Amniotic stem cell (primary cell): ENCODE measurements at places on chromosomes 1 and 21.

GRCh38 chr1:177088966-177089365 lies 75.5 kb downstream of the ASTN1 start:
- no peak for DNase-seq

DNA sequence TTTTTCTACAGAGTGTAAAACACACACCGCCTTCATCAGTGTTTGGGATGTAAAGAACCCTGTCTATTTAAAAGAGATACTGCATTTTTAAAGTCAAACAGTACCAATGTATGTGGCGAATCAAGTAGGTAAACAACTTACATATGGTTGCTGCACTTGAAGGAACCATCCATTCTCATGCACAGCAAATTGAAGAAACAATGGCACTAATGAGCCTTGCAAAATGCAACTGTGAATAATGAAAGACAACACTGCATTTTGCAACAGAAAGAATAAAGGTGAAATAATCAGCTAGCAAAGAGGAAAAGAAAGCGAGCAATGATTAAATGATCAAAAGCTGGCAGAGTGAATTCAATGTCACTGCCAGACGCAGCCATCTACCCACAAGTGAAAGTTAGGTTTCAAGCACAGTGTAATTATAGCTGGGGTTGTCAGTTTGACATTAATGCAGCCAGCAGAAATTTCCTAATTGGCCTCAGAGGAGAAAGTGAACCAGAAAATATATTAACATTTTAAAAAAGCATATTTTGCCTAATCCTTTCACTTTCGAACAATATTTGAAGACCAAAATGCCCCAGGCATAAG lies 10.9 kb upstream of the BARHL2 start:
- no peak for DNase-seq

- DNase-seq: no peak
These were observed 52.8 kb downstream of the TOMM20 start for GRCh38 chr1:235075777-235076308.

DNA sequence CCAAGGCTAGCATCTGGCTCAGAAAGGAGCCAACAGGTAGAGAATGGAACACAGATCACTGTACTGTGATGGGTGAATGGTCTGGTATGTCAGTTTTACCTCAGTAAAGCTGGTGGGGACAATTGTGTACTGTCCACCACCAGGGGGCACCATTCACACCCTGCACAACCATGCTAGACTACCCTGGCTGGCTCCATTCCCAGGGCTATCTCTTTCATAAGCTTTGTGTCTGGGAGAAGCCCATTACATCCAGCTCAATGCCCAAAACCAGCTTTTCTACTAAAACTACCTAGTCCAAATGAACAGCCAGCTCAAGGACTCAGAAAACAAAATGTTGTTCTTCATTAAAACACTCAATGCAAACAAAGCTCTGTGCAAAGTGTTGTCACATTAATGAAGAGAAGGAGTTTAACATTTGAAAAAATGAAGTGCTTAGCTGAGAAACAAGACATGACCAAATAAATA lies 62.0 kb upstream of the RASAL2 start:
- DNase-seq: peak; percentile 83

- DNase-seq: no peak
These were observed 17.4 kb downstream of the ZZZ3 start for GRCh38 chr1:77664939-77665516.

- no peak for DNase-seq
These were observed 30.0 kb upstream of the OPRD1 start for GRCh38 chr1:28782011-28782410.

GRCh38 chr1:46246548-46247435 lies 771 bp upstream of the RAD54L start:
- DNase-seq: no peak

GRCh38 chr1:219582865-219583264 lies 30.0 kb downstream of the ZC3H11B start:
- no peak for DNase-seq

GRCh38 chr1:49016030-49016977 lies 239.6 kb upstream of the BEND5 start:
- DNase-seq: no peak

- no peak for DNase-seq
These were observed 71.0 kb downstream of the POU2F1 start for GRCh38 chr1:167291539-167292185.

DNA sequence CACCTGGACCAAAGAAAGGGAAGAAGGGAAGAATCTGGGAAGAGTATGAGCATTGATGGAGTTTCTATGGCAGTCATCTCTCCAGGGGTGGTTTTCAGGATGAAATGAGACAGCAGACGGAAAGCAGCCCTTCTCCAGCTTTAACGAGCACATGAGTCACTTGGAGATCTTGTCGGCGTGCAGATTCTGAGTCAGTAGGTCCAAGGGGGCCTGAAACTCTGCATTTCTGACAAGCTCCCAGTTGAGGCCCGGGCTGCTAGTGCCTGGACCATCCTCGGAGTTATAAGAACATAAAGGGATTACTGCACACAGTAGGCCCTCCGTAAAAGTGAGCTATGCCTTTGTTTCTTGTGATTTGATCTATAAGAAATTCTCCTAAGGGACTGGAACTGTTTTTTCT lies 17.6 kb downstream of the HSPG2 start:
- peak; percentile 73 for DNase-seq

- no peak for DNase-seq
These were observed 12.7 kb upstream of the CD101 start for GRCh38 chr1:116988908-116989307.

DNA sequence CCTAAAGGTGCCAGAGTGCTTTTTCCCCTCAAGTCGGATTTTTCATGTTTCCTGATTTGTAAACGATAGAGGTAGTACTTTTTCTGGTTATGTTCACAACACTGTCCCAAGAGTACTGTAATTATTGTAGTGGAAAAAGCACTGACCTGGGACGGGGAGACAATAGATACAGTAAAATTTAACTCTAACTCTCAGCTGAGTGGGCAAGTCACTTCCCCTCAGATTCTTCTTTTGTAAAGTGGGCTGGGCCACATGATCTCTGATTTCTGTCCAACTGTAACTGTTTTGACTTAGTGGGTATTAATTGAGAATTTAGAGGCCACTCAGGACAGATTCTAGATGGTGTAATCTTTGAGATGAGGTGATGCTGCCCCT lies 19.1 kb downstream of the MARCKSL1 start:
- DNase-seq: no peak

DNA sequence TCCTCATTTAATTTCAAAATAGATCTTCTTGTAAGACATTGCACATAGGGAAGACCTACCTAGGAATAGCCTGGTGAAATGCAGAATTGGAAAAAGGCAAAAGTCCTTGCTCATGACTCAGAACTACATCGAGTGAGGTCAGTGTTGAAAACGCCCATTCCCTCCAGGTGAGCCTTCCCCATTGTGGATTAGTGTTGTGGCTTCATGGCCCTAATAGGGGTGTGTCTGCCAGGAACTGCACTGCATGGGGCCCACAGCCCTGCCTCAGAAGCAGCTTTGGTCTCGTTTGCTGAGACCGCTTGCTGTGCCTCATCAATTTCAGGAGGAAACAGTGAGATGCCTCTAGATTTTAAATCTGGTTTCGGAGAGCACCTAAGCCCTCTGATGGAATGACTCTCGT lies 17.0 kb downstream of the TFF3 start:
- no peak for DNase-seq

DNA sequence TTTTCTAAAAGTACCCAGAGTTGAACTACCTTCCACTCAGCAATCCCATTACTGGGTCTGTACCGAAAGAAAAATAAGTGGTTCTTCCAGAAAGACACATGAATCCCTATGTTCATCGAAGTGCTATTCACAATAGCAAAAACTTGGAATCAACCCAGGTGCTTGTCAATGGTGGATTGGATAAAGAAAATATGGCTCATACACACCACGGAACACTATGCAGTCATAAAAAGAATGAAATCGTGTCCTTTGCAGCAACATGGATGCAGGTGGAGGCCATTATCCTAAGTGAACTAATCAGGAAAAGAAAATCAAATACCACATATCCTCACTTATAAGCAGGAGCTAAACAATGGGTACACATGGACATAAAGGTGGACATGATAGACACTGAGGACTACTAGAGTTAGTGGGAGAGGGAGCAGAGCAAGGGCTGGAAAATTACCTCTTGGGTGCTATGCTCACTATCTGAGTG lies 32.9 kb upstream of the JUN start:
- no peak for DNase-seq

DNA sequence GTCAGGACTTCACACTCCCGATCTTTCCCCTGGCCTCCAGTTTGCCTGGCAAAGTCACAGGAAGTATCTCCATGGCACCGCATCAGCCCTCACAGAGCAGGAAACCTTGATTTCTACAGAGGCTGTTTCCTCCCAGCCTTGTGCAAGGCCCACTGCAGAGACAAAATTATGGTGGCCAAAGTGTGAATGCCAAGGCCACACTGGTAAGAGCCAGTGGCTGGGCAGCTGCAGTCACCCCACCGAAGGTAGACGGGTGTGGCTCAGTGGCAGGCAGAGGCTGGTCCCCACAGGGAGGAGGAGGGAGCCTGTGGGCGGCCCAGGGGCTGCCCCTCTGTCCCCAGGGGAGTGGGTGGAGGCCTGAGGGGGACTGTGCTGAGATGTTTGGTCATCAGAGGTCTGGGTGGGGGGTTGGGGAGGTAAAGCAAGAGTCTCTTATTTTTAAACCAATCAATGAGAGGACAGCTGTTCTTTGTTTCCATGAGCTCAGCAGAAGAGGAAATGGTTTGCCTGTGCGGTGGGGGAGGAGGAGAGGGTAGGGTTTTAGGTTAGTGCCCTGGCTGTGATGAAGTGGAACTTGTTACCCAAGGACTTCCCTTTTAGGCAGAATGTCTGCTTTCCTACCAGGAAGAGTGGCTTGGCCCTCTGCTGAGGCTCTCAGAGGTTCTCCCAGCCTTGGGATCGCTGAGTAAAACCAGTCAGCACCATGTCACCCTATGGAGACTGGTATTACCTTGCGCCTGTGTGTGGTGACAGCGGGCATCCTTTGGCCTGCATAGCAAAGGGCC lies 18.0 kb upstream of the BTG2 start:
- DNase-seq: no peak

DNA sequence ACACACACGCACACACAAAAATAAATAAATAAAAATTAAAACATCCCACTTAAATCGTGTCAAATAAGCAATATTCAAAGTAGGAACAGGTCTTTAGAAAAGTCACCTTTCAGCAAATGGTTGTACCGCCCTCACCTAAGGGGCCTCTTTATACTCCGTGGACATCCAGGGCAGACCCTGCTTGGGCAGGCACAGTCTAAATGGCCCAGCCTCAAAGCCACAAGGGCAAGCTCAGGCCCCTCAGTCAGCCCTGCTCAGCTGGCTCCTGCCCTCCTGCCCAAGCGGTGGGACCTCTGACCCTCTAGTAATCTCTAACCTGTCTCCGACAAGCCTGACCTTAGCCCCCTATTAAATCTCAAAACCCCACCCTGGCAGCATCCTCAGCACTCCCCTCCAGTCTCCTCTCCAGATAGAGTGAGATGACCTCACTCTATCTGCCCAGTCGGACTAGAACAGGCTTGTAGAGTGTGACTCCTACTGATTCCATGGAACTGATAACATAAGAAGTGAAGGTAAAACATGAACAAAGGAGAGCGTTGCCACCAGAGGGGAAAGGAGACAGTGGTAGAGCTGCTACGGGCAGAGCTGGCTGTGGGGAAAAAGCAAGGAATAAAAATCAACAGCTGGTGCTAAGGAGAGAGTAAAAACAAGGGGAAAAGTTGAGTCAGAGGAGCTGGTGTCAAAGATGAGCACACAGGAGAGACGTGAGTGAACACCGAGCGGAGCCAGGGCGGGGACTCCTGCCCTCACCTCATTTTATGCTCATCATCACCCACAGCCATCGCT lies 36.0 kb downstream of the SIPA1L2 start:
- no peak for DNase-seq

GRCh38 chr1:67632811-67633655 lies 52.0 kb upstream of the GADD45A start:
- no peak for DNase-seq

DNA sequence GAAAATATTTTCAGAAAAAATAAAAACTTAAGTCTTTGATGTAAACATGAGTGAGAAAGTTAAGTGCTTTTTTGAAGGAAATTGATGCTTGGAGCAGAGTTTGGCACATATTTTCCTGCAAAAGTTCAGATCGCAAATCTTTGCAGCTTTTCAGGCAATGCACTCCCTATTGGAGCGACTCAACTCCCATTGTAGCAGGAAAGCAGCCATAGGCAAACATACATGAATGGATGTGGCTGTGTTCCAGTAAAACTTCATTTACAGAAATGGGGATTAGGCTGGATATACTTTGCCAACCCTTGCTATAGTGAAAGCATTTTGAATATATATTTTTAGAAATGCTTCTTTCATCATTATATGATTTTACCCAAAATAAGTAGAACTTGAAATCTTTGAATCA lies 8.1 kb downstream of the AGL start:
- DNase-seq: no peak

GRCh38 chr1:171663854-171664575 lies 11.5 kb upstream of the MYOC start:
- DNase-seq: no peak

- DNase-seq: peak; percentile 35
These were observed 79.8 kb downstream of the ST6GALNAC3 start for GRCh38 chr1:76154206-76154956.

- no peak for DNase-seq
These were observed 24.8 kb upstream of the ELOA start for GRCh38 chr1:23718482-23718881.

DNA sequence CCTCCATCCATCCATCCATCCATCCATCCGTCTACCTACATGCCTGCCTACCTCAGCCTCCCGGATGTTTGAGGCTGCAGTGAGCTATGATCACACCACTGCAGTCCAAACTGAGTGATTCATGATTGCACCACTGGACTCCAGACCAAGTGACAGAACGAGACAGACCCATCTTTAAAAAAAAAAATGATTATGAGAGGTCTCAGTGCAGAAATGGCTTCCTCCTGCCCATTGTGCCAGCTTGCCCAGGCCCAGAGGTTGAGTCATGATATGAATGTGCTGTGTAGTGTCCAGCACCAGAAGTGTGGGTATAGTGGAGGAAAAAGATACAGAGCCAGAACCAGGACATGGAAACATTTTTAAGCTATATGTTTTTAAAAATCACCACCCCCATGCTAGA lies 149.9 kb downstream of the KIF26B start:
- no peak for DNase-seq

DNA sequence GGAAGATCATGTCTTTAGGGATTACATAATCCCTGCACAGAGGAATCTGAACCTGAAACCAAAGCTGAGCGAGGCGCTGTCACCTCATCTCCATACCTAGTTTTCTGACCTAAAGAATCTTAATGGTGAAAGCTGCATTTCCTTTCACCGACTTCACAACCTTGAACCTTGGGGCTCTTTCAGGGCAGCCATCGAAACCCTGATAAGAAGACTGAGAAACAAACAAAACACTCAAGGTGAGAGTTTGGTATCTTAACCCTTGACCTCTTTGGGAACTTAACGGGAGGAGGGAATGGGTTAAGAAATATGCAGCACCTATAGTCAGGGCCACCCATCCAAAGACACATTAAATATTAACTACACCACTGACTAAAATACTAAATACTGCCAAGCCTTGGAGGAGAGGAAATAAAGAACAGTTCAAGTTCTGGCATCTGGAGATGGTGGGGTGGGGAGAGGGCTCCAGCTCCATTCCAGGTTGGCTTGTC lies 2.0 kb downstream of the C1orf116 start:
- no peak for DNase-seq

GRCh38 chr1:75469586-75470173 lies 141.2 kb downstream of the SLC44A5 start:
- no peak for DNase-seq
